NCI-H69 (cell line): ENCODE measurements at places on chromosomes 2 and 18.

- peak; percentile 99 for DNase-seq
Observed at GRCh38 chr18:33711514-33711913, 133.5 kb downstream of the ASXL3 start.

DNA sequence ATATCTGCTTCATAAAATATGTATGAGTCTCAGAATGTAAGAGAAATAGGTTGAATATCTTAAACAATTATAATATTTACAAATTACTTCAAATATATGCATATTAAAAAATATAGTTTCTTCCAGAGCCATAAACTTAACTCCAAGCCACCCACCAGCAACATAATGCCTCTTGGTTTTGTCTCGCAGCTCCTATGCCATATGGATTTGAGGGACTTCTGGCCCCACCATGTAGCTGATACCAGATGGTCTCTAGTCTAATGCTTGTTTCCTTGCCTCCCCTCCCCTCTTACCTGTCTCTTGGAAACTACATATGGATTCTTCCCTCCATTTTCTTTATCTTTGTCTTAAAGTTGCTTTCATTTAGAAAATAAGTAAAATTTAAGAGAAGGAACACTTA is 114.3 kb downstream of the GCA start:
- peak; percentile 79 for DNase-seq

- peak; percentile 84 for DNase-seq
Observed at GRCh38 chr18:77059294-77059916, 73.2 kb downstream of the MBP start.

GRCh38 chr18:6435731-6436130 is 21.0 kb upstream of the L3MBTL4 start:
- DNase-seq = no peak

GRCh38 chr2:23106242-23106785 is 278.7 kb upstream of the KLHL29 start:
- DNase-seq = no peak

GRCh38 chr2:54655046-54655809 is 68.2 kb upstream of the EML6 start:
- no peak for DNase-seq

DNA sequence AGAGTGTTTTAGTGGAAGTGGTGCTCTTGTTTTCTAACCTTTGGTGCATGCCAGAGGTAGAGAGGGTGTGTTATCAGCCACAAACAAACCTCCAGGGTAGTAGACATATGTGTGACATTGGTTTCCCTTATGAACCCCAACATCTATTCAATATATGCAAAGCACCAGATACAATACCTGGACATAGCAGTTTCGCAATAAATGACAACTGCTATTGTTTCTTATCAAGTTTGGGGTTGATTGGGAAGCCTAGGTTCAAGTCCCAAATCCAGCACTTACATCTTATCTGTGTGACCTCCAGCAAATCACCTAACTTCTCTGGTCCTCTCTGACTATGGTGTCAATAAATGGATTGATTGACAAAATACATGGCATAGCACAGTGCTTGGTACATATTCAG is 169.4 kb upstream of the SERPINE2 start:
- DNase-seq = no peak

- DNase-seq = no peak
Observed at GRCh38 chr18:69490813-69491212, 90.1 kb downstream of the DOK6 start.

DNA sequence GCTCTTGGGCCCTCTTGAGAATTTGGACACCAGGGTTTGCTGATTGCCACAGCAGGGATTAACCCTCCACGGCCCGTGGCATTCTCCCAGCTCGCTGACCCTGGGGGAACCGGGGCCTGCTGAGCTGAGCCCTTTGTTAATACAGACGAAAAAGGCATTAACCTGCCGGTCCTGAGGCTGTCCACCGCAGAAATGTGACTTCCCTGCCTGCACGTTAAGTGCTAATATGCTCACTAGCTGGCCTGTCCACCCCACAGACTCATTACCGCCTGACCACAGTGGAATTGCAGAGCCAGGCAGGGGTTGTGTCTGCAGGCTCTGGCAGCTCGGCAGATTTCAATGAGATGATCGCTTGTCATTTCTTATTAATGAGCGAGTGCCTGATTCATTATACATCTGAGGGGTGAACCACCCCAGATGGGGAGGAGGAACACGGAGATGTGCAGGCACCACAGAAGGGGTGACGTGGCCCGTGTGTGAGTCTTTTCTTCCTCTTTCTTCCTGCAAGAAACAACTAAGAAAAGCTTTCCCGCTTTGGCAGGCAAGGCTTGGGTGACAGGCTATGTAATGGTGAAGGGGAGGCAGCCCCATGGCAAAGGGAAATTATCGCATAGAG is 126.0 kb downstream of the GLI2 start:
- DNase-seq = no peak

GRCh38 chr2:70905443-70906421 is 30.0 kb upstream of the ATP6V1B1 start:
- no peak for DNase-seq

DNA sequence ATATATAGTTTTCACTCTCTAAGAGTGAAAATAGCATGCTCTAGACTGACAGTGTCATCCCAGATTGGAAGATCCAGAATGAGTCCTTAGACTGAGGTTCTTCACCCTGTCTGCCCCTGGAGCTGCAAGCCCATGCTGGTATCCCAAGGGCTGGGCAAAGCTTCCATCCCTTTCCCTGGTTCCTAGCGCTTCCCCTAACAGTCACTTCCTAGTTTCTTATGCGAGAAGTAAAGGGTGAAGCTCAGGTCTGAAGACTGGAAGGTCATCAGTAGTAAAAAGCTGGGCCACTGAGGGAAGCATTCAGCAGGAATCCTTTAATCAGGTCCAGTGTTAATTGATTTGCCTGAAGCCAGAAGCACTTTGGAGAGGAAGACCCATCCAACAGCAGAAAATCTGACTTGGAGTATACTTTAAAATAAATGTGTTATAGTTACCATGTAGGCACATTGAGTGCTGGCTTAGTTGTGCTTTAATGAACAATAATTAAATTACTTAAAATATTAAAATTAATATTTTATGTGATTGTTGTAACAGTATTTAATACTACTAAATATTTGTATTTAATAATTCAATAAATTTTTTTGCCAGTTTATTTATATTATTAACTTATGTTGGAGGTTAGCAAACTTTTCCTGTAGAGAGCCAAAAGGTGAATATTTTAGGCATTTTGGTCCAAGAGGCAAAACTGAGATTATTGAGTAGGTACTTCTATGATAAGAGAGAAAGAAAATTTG is 237.9 kb downstream of the FHOD3 start:
- peak; percentile 56 for DNase-seq

DNA sequence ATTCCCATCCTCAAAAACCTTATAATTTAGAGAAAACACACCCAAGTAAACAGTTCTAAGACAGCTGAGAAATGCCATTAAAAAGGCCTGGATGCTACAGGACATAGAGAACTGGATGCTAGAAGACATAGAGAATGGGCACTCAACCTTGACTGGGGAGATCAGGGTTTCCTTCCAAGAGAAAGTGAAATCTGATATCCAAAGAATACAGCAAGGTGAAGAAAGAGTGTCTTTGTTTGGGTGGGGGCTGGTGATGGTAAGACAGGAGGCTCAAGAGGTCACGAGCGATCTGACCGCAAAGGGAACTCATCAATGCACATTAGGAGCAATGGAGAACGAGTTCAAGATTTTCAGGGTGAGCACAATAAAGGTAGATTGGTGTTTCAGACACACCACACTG is 31.6 kb downstream of the EPB41L3 start:
- DNase-seq = peak; percentile 51

DNA sequence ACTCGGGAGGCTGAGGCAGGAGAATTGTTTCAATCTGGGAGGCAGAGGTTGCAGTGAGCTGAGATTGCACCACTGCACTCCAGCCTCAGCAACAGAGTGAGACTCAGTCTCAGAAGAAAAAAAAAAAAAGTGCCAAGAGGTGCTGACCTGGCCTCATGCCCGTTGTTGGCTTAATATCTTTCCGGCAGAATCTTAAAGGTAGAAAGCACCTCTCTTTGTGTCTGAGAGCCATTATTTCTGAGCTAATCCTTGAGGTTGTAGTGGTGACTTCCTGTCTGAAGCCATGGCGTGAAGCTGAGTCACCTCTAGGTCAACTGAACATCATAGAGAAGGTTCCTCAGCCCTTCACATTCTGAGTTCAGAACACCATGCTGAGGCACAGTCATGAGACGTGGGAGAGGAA is 60.4 kb downstream of the WDSUB1 start:
- peak; percentile 45 for DNase-seq

- DNase-seq = peak; percentile 92
Observed at GRCh38 chr2:240584486-240585031, 2.0 kb upstream of the CAPN10 start.
